ENCODE measurements at places on chromosomes 5 and 9. TPM values are rescaled to one million over a fixed set of nuclear protein-coding genes. Genes with fewer than 3 reads are reported as not detected.

MLANA gene
- total RNA-seq, result not detected

CDKN2A gene
- not detected for total RNA-seq

GRCh38 chr9:78144008-78144381, 91.9 kb upstream of the CEP78 start:
- no peak for DNase-seq

DNA sequence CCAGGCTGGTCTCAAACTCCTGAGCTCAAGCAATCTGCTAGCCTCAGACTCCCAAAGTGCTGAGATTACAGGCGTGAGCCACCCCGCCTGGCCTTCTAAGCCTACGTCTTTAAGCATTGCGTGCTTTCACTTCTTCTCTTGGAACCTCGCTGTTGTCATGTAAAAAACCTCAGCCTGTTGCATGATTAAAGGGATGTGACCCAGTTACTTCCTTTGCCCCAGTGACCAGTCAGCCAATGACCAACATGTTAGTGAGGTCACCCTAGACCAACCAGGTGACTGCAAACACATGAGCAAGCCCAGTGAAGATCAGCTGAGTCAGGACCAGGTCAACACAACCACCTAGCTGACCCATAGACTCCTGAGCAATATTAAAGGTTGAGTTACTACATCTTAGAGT, 10.5 kb downstream of the KIF4B start:
- DNase-seq, result no peak

- peak; percentile 57 for DNase-seq
Observed at GRCh38 chr9:17135295-17136160, 688 bp downstream of the CNTLN start.

GRCh38 chr9:108860764-108861163, 1.3 kb upstream of the ACTL7A start:
- no peak for DNase-seq

GRCh38 chr5:127685662-127686061, 17.5 kb upstream of the CCDC192 start:
- DNase-seq, result no peak

Measured in left ventricle myocardium superior (tissue), 1 donor.